ENCODE measurements at places on chromosomes 4 and X. TPM values are rescaled to one million over a fixed set of nuclear protein-coding genes. Genes with fewer than 3 reads are reported as not detected.

POU3F4 gene
- 6.9 TPM for polyA plus RNA-seq

DDIT4L gene
- polyA plus RNA-seq = 2.7 TPM

GPR143 gene
- polyA plus RNA-seq = 14.1 TPM

RNF212 gene
- 19.5 TPM for polyA plus RNA-seq

VCX gene
- not detected for polyA plus RNA-seq

SFRP2 gene
- 24.1 TPM for polyA plus RNA-seq

CFP gene
- 1.7 TPM for polyA plus RNA-seq

COL25A1 gene
- 14.9 TPM for polyA plus RNA-seq

YTHDC1 gene
- polyA plus RNA-seq = 185 TPM

NKX6-1 gene
- 0.05 TPM for polyA plus RNA-seq

GAB1 gene
- polyA plus RNA-seq = 37.3 TPM

USP46 gene
- 31.6 TPM for polyA plus RNA-seq

PF4V1 gene
- 0.47 TPM for polyA plus RNA-seq

FMR1NB gene
- polyA plus RNA-seq = 0.25 TPM

HDAC8 gene
- 28.9 TPM for polyA plus RNA-seq

CT45A10 gene
- not detected for polyA plus RNA-seq

CXorf49 gene
- polyA plus RNA-seq = not detected

HSFX4 gene
- 0.16 TPM for polyA plus RNA-seq

PAGE5 gene
- not detected for polyA plus RNA-seq

MAGEA9B gene
- polyA plus RNA-seq = not detected

MPP1 gene
- 33.5 TPM for polyA plus RNA-seq

CSAG1 gene
- not detected for polyA plus RNA-seq

PAGE2B gene
- not detected for polyA plus RNA-seq

PAK3 gene
- 7.7 TPM for polyA plus RNA-seq

CABS1 gene
- 0.11 TPM for polyA plus RNA-seq

ATP6AP2 gene
- polyA plus RNA-seq = 157 TPM

SOD3 gene
- 10.8 TPM for polyA plus RNA-seq

CFAP47 gene
- 0.64 TPM for polyA plus RNA-seq

MAOB gene
- 55.2 TPM for polyA plus RNA-seq

RHOH gene
- polyA plus RNA-seq = 0.91 TPM

SLC49A3 gene
- polyA plus RNA-seq = 3.7 TPM

SHOX gene
- 0.08 TPM for polyA plus RNA-seq

GDPD2 gene
- 0.95 TPM for polyA plus RNA-seq

Measured in left renal cortex interstitium (tissue), 4 donors.